ENCODE measurements at places on chromosomes 3 and 15.
A peak's percentile ranks its signal among the peaks of the same experiment; 100 is the strongest.

GRCh38 chr15:44780608-44781007, 44.3 kb downstream of the TRIM69 start:
- DNase-seq, result no peak

GRCh38 chr3:44235604-44236484, 5.8 kb upstream of the TOPAZ1 start:
- DNase-seq, result peak; percentile 10

DNA sequence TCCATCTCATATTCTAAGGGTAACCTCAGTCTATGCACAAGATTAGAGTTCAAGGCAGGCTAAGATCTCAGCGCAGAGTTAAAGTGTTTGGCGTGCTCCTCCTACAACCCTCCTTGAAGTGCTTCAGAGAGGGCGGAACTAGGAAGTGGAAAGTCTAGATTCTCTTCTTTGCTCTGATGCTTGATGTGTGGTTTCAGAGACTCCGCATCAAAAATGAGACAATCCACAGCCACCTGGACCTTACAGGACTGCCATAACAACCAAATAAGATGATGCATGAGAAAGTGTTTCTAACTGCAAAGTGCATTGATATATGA, 161.3 kb upstream of the ATP11B start:
- DNase-seq, result no peak

DNA sequence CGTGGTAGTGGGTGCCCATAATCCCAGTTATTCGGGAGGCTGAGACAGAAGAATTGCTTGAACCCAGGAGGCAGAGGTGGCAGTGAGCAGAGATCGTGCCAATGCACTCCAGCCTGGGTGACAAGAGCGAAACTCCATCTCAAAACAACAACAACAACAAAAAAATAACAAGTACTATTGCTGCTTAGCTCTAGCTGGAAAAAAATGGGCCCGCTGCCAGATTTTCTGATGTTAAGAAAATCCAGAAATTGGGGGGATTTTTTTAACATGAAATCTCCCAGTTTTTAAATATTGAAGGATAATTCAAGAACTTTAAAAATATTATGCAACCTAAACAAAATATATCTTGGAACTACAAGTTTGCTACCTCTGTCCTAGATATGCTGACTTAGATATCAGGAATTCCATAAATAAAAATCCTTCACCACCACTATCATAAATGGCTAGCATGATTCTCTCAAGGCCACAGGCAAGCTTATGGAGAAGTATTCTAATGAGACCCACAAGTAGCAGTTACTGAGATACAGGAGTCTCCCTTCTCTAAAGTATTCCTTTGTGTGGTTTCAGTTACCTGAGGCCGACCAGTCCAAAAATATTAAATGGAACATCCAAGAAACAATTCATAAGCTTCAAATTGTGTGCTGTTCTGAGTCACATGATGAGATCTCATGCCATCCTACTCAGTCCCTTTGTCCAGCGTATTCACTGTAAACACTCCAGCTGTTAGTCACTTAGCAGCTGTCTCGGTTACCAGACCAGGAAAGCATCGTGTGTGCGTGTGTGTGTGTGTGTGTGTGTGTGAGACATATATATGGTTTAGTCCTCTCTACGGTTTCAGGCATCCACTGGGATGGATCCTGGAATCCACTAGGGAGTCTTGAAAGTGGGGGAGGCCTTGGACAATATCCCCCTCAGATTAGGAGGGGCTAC, 277.2 kb downstream of the TBL1XR1 start:
- no peak for DNase-seq

- no peak for DNase-seq
Measured at GRCh38 chr3:9246189-9246588, 3.3 kb downstream of the SRGAP3 start.

DNA sequence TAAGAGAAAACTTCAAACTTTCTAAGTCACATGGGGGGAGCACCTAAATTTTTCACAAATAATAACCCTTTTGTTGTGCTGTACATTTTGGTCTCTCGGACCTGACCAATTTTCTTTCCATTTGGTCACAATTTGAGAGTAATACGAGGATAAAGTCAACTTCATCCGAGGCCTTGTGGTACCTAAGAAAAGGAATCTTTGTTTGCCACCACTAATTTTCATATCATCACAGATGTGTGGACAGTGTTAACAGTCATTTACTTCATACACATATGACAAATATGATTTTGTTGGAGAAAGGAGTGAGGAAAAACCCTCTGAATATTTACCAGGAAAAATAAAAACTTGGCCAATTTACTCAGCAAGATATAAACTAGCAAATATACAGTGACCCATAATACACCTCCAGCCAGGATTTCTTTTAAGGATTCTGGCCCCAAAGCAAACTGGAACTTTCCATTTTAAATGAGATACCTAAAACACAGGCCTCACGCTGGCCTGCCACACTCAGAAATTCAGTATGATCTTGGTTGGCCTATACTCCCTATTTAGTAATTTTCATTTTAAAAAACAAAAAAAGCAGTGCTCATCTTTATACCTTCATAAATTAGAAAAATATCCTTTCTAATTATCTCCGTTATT, 40.7 kb downstream of the VGLL4 start:
- DNase-seq, result no peak

DNA sequence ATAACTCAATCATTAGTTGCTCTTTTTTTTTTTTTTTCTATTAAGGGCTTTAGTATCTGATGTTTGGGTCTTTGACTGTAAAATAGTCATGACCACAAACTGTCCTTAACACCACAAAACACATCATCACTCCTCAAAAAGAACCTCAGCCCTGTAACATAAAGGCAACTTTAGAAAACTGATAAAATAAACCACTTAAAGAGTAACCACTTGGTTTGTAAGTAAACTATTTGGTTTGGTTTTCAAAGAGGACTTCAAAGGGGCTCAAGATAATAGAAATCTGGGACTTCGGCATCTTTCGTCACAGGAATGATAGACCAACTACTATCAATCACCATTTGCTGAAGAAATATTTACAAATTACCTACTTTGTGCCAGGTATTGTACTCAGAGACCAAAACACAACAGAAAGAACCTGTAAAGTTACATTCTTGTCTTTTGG, 167.8 kb downstream of the FOXP1 start:
- DNase-seq, result no peak
